ENCODE measurements at places on chromosomes 11 and 22. TPM values are rescaled to one million over a fixed set of nuclear protein-coding genes. Genes with fewer than 3 reads are reported as not detected.

Gene ZNF214
- 3.6 TPM for total RNA-seq

Gene TH
- total RNA-seq, result not detected

Gene KCNJ11
- 2.6 TPM for total RNA-seq

Gene RFPL1
- not detected for total RNA-seq

Gene FOLH1
- not detected for total RNA-seq

Gene VWCE
- 7.3 TPM for total RNA-seq

Gene HARBI1
- 0.62 TPM for total RNA-seq

Gene OR4C11
- not detected for total RNA-seq

Gene SLC22A9
- total RNA-seq, result not detected

Gene ENTHD1
- total RNA-seq, result not detected

Gene C11orf52
- 11.8 TPM for total RNA-seq

Gene PHLDA2
- total RNA-seq, result 2.2 TPM

Gene DNAL4
- 30.9 TPM for total RNA-seq

Gene TSPAN4
- 182 TPM for total RNA-seq

Gene OR5B21
- total RNA-seq, result not detected

Data from G401 (cell line).